ENCODE measurements at places on chromosomes 3 and 15.
A peak's percentile ranks its signal among the peaks of the same experiment; 100 is the strongest.

GRCh38 chr3:185084901-185085300 is 68.0 kb downstream of the C3orf70 start:
- no peak for DNase-seq

GRCh38 chr3:149820183-149820582 is 7.2 kb downstream of the RNF13 start:
- DNase-seq: no peak

DNA sequence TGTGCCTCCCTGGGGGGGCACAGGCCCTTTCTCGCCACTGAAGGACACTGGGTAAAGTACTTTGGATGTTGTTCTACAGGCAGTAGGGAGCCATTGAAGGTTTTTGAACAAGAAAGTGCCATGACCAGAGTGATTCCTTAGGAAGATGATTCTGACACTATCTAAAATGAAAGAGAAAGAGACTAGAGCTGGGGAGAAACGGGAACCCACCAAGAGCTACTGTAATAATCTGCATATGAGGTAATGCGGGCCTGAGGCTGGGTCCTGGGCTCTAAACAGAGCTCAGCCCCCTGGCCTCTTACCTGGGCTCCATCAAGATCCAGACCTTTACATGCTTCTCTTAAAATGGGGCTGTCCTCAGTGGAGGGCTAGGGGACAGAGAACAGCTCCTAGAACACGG is 24.9 kb downstream of the GRK7 start:
- no peak for DNase-seq

GRCh38 chr15:85331655-85332285 is 48.6 kb upstream of the AKAP13 start:
- DNase-seq: no peak

DNA sequence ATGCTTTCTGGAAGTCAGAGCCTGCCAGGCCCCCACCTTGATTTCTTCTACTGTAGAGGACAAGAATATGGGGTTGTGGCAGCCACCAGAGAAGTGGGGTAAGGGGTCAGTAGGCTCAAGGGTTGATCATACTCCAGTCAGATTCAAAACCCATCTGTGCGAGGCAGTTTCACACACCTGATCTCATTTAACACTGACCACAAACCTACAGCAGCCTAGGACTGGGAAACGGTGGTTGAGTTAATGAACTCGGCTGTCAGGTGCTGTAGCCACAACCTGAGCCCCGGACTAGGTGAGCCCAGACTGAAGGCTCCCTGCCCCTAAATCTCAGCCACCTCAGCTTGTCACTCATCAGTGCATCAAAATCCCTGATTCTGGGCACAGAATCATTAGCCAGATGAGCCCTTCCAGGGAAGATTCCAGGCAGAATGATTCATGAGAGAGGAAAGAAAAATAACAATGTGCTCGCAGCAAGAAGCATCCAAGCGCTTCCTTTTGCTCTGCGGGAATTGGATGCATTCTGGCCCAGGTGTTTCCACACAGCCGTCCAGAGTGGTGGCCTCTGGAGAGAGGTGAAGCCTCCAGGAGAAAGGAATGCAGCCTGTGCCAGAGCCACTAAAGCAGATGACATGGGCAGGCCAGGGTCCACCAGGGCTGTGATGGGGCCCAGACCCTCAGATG is 102.1 kb downstream of the SRGAP3 start:
- DNase-seq: peak; percentile 59

GRCh38 chr15:84033793-84034553 is 201.6 kb upstream of the GOLGA6L4 start:
- DNase-seq: no peak

DNA sequence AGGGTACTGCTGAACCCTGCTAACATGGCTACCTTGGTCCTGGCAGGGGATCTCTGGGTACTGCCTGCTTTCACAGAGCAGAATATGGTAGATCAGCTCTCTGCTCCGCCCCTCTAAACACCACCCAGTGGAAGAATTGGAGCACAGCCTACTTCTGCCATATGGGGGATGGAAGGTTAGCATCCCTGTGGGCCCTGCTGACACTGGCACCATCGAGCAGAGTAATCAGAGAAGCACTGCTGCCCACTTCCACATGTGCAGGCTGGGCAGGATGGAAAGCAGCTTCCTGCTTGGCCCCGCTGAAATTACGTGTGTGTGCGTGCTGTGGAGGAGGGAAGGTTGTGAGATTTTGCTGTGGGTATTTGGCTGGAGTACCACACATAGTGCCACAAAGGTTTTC is 24.8 kb downstream of the CCR1 start:
- no peak for DNase-seq

DNA sequence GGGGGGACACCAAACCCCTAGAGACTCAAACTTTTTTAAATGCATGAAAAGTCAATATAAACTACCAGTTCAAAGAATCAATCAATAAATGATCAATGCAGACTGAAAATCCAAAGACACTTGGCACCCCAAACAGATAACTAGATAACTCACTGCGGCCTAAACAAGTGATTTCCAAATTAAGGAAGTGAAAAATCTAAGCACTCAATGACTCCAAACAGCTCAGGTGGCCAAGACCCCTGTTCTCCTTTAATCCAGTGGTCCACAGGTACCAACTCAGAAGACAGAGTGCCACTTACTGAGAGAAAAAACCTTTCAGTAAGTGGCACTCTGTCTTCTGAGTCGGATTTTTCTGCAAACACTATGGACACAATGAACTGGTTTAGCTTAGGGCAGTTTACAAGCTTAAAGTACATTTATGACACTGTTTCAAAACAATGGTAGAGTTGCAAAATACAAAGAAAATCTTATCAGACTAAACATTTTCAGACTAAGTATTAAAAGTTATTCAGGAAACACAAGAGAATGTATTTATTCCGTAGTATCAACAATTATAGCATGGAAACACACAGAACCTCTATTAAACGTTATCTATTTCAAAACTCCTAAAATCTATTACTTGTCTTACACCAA is 4.7 kb downstream of the DLG1 start:
- DNase-seq: no peak

DNA sequence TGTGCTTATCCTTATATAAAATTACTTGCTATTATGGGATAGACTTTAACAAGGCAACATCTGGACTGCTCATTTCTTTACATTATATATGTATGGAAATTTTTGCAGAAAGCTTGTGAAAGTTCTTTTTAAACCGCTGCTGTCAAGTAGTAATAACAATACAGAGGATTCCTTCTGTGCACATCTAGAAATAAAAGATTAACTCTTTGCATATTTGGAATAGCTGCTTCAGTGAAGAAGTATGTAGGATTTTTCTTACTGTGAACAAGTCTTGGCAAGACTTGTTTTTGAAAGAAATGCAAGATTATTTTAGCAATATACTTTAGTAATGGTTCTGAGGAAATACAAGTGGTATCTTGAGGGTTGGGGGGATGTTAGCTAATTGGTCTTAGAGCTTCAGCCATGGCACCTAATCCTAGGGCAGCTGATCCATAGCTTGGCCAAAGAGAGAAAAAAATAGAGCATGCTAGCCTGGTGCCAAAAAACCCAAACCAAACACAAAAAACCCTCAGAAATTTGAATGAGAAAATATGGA is 4.3 kb downstream of the PRKCI start:
- DNase-seq: no peak

GRCh38 chr15:43903864-43904290 is 77.1 kb downstream of the WDR76 start:
- peak; percentile 64 for DNase-seq

DNA sequence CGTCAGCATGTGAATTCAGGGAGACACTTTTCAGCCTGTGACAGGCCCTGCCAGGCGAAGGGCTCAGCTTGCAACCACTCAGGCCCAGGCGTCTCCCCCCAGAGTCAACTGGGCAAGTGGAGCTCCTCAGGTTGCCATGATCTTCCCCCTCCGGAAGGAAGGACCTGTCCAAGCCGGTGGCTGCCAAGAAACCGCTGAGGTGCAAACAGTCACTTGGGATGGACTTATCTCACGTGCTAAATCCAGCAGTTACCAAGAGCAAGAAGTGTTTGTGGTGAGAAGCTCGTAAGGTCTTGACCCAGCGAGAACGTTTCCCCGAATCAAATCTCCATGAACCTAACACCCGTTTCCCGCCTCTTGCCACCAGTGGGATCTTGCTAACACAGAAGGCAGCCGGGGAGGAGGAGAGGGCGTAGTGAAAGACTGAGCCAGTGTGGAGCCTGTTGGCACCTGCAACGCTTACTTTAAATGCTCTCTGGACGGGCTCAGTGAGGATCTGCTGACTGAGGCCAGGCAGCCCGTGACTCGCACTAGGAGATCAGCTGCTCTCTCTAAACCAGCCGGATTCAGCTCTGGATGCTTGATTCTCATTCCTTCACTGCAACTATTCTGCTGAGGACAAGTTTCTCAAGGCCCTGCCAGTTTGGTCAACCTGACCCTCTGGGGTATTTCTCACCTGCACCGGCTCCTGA is 39.0 kb downstream of the IQSEC1 start:
- DNase-seq: no peak

DNA sequence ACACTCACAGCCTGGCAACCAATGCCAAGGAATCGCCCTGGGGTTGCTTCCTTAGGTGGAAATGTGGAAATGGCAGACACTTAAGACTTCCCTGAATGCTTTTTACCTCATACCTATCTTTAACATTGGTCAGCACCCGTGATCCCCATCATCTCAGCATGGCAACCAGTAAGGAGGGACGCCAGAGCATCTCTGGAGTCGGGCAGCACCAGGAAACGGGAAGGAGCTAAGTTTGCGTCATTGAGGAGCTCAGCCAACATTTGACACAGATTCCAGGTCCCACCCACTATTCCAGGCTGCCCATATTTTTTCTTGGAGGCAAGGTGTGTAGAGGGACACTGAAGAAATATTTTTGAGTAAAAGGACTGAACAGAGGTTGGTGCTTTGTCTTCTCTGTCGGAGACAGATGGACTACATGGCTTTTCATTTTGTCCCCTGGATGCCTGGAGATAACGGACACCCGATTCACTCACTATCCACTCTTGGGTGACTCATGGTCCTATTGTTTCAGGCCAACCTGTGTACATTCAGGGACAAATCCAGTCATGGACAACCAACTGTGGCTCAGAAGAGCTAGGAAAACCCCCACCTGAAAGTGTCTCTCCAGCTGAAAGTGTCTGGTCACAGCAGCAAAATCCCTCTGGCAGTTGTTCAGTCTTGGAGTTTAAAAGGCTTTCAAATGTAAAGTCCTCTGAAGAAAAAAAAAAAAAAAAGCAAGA is 70.4 kb upstream of the OXTR start:
- no peak for DNase-seq

DNA sequence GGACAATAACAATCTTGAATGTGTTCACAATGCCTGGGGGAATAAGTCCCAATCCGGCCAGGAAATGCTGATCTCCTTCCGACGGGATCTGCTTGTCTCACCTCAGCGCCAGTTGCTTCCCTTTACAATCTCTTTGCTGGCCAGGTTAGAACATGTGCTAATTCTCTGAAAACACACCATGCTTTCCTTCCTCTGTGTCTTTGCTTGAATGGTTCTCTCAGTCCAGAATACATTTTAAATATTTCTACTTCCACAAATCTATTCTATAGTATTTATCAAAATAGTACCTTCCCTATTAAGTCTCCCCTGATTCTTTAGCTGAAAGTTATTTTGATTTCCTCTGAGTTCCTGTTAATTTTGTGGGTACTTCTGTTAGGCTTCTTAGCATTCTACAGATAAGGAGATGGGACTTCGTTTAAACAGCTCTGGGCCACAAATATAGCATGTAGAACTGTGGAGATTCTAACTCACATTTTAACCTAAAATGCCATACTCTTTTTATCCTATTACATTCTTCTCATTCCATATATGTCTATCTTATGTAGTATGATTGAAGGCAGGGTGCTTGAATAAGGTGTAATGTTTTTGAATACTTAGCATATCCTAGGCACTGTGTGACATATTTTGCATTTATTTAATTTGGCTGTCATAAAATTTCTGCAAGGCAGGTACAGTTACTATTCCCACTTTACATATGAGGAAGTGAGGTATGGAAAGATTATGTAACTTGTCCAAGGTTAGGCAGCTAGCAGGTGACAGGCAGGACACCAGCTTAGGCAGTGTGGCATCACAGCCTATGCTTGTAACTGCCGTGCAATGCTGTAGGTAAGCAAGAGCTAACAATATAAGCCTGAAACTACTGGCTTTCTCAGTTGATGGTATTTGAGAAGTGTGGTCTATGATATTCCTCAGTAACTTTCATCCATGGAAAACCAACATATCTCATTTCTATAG is 299.8 kb downstream of the LPP start:
- DNase-seq: no peak

GRCh38 chr3:130737622-130738021 is 9.0 kb downstream of the PIK3R4 start:
- DNase-seq: no peak

DNA sequence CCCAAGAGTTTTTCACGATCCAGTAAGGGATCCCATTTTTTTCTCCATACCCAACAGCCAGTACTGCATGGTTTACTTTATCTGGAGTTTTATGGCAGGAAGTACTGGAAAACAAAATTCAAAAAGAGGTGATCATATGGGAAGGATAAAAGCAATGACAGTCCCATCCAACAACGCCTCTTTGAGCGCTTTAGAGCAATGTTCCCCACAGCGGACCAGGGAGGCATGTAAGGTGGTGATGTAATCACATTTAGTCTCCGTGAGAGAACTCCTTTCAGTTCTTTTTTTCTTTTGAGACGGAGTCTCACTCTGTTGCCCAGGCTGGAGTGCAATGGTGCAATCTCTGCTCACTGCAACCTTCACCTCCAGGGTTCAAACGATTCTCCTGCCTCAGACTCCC is 21.8 kb downstream of the CTSH start:
- DNase-seq: no peak

DNA sequence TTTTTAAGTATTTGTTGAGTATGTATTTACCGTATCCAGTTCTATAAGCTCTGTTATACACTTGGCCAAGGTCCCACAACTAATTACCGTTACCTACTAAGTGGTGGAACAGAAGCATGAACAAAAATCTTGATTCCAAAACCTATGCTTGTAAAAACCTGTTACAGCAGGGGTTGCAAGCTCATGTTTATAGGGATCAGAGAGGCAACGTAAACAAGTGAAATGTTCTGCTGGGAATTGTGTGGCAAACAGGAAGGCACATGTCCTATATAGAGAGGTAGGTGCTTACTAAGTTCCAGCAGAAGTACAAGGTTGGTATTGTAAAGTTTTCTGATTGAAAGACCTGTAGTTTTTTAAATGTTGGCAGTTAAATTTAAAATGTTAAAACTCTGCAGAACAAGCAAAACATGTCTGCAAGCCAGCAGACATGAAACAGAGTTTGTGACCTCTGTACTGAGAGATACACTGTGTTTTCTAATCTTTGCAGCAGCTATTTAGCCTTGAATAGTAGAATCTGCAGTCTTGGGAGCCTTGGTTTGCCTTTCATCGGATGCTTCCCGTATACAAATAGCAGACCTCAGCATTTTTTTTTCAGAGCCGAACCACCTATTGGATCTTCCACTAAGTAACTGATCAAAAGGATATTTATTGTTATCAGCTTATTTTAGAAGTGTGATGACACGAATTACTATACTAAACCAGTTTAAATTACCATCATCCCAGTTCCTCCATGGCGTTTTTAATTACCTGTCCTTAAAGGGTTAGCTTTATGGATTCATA is 11.4 kb downstream of the IREB2 start:
- DNase-seq: no peak

- DNase-seq: no peak
These were observed 22.1 kb upstream of the TMEM115 start for GRCh38 chr3:50381383-50381782.
